Lower lobe of right lung (tissue), 2 donors: ENCODE measurements at places on chromosomes 2 and 18. TPM values are rescaled to one million over a fixed set of nuclear protein-coding genes. Genes with fewer than 3 reads are reported as not detected.

DNA sequence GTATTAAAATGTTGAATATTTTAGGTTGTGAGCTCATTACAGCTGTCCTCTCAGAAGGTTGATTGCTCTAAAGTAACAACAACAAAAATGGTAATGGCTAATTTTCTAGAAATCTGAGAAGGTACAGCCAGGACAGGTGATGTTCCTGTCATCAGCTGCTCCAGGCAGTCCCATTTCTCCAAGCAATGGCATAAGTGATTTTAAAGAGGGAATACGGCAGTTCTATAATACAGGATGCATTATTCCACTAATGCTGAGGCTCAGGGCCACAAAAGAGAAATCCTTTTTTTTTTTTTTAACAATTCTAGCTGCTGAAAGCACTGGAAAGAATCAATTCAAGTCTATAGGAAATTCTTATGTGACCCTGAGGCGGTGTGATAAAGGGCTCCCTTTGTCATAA is 199.9 kb downstream of the PMAIP1 start:
- DNase-seq: no peak

GRCh38 chr2:213476641-213477040 is 192.4 kb downstream of the SPAG16 start:
- no peak for DNase-seq

- no peak for DNase-seq
Observed at GRCh38 chr2:3211256-3212060, 166.2 kb downstream of the EIPR1 start.

GRCh38 chr2:225073198-225073597 is 30.9 kb upstream of the DOCK10 start:
- no peak for DNase-seq

- DNase-seq: no peak
Observed at GRCh38 chr2:219306047-219306446, 3.2 kb downstream of the PTPRN start.

GRCh38 chr18:66599190-66599589 is 4.7 kb downstream of the CDH19 start:
- no peak for DNase-seq

The TMEM17 gene
- 1.8 TPM for total RNA-seq

The SLC38A11 gene
- 0.44 TPM for total RNA-seq
